Naive thymus-derived CD4-positive, alpha-beta T cell (primary cell): ENCODE measurements at places on chromosomes 3 and 15. TPM values are rescaled to one million over a fixed set of nuclear protein-coding genes. Genes with fewer than 3 reads are reported as not detected.

GRCh38 chr3:50122071-50122470, 33.1 kb upstream of the SEMA3F start:
- no peak for DNase-seq

- DNase-seq = no peak
Measured at GRCh38 chr3:126827121-126827520, 123.1 kb downstream of the CHCHD6 start.

- no peak for DNase-seq
Measured at GRCh38 chr15:68678746-68679145, 100.0 kb downstream of the CORO2B start.

- no peak for DNase-seq
Measured at GRCh38 chr3:107172411-107172810, 204.8 kb upstream of the CCDC54 start.

- no peak for DNase-seq
Measured at GRCh38 chr15:68369931-68370767, 61.8 kb downstream of the ITGA11 start.

- DNase-seq = no peak
Measured at GRCh38 chr3:38595393-38595792, 54.1 kb downstream of the SCN5A start.

- DNase-seq = no peak
Measured at GRCh38 chr3:38190481-38190881, 25.1 kb downstream of the OXSR1 start.

DNA sequence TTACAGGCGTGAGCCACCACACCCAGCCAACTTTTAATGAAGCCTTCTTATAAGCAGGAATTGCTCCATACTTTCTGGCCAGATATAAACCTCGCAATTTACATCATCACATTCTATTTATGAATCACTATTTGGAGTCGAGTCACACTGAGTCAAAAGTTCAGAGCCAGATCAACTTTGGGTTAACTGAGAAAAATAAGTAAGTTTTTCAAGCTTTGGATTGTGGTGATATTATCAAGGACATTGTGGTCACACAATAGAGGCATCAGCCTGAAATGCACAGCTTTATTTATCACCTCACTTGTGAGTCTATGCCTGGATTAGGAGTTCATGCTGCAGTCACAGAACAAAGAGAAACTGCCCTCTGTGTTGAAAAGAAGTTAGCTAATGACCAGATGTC, 1163.5 kb downstream of the ROBO1 start:
- no peak for DNase-seq

Gene WDR49
- 0.11 TPM for total RNA-seq

Gene DNAH12
- 0.37 TPM for total RNA-seq

Gene PLCB2
- 359 TPM for total RNA-seq

Gene GUCA1C
- not detected for total RNA-seq

Gene RAB43
- 58.6 and 63.3 TPM in 2 replicates for total RNA-seq

Gene MKRN3
- total RNA-seq = 11.5 TPM

Gene PYDC2
- not detected for total RNA-seq

Gene SLC35G2
- not detected for total RNA-seq
